ENCODE measurements at places on chromosomes 6 and 20. TPM values are rescaled to one million over a fixed set of nuclear protein-coding genes. Genes with fewer than 3 reads are reported as not detected.

TREML1 gene
- not detected for polyA plus RNA-seq

VWA7 gene
- polyA plus RNA-seq: 0.62 TPM

HAO1 gene
- polyA plus RNA-seq: not detected

ALDH8A1 gene
- 0.09 TPM for polyA plus RNA-seq

SDHAF4 gene
- 17.5 TPM for polyA plus RNA-seq

METTL24 gene
- polyA plus RNA-seq: not detected

RSPO3 gene
- 0.16 TPM for polyA plus RNA-seq

ROMO1 gene
- 502 TPM for polyA plus RNA-seq

OR2J1 gene
- polyA plus RNA-seq: not detected

NMBR gene
- polyA plus RNA-seq: not detected

NKAIN4 gene
- polyA plus RNA-seq: 0.11 TPM

LST1 gene
- 11.9 TPM for polyA plus RNA-seq

TRIM31 gene
- not detected for polyA plus RNA-seq

BPI gene
- not detected for polyA plus RNA-seq

C20orf96 gene
- 7.5 TPM for polyA plus RNA-seq

C4B gene
- 1.3 TPM for polyA plus RNA-seq

MAS1 gene
- polyA plus RNA-seq: not detected

ARMH2 gene
- not detected for polyA plus RNA-seq

PTCHD4 gene
- not detected for polyA plus RNA-seq

SCUBE3 gene
- polyA plus RNA-seq: 0.09 TPM

ECT2L gene
- 0.02 TPM for polyA plus RNA-seq

CYB5R4 gene
- 62.5 TPM for polyA plus RNA-seq

CDH22 gene
- polyA plus RNA-seq: not detected

PKIG gene
- 26.6 TPM for polyA plus RNA-seq

ENPP5 gene
- polyA plus RNA-seq: not detected

FAM209B gene
- 0.47 TPM for polyA plus RNA-seq

LBP gene
- polyA plus RNA-seq: not detected

LHFPL5 gene
- not detected for polyA plus RNA-seq

CNR1 gene
- 4.5 TPM for polyA plus RNA-seq

DPPA5 gene
- not detected for polyA plus RNA-seq

IP6K3 gene
- 0.29 TPM for polyA plus RNA-seq
